Omental fat pad (tissue), 4 donors: ENCODE measurements at places on chromosomes 2 and 18.
A peak's percentile ranks its signal among the peaks of the same experiment; 100 is the strongest.

DNA sequence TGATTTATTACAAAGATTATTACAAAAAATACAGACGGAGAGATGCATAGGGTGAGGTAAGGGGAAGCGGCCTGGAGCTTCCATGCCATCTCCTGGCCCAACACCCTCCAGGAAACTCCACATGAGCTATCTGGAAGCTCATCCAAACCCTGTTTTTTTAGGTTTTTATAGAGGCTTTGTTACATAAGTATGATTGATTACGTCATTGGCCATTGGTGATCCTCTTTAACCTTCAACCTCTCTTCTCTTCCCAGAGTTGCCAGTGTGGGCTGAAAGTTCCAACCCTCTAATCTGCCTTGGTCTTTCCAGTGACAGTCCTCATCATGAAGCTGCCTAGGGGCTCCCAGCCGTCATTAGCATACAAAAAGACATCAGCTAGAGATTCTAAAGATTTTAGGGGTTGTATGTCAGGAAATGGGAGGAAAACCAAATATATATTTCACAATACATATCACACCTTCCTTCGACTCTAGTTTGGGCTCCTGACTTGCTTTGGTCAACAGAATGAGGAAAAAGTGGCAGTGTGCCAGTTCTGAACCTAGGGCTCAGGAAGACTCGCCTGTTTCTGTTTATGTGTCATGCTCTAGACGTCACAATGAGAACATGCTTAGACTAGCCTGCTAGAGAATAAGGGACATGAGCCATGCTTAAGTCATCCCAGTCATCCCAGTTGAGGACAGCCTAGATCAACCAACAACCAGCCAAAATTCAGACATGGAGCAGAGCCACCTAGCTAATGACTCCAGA is 54.1 kb downstream of the ETAA1 start:
- DNase-seq: no peak

DNA sequence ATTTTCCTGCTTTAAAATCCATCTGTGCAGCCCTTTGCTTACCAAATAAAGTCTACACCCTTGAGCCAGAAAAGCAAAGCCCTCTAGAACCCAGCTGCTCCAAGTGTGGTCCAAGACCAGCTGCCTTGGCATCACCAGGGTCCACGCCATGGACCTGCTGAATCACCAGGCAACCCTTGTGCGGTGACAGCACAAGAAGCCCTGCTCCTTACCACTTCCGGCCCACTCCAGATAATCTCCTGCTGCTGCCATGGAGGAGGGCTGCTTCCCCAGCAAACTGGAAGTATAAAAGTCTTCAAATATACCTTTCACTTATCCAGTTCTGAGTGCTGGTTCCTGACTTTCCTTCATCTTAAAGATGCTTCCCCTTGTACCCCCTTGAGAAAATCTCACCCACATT is 106.0 kb upstream of the PKDCC start:
- no peak for DNase-seq

- DNase-seq: no peak
Observed at GRCh38 chr2:236815746-236816145, 246.1 kb downstream of the ACKR3 start.

DNA sequence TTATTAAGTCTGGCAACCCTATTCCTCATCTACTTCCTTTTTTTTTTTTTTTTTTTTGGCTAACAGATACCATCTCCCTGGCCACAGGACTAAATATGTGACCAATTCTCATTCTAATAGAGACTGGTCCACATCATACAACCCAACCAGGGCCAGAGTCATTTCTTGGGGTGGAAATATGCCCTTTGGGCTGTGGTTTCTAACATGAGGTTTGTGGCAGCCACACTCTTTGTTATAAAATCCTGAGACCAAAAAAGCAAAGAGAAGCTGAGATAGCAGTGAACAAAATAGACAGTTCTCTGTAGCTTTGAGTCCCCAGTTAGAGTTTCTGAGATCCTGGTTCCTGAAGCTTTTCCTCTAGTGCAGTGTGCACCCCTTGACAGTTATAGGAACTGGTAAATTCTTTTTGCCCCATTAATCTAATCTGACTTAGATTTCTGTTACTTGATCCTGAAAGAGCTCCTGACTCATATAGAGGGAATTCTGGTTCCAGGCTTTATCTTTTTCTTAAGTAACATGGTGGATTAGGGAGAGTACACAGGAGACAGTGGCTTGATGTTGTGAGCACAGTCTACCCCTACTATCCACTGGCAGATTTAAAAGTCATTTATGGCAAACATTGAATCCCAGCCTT is 86.8 kb downstream of the MAIP1 start:
- DNase-seq: no peak

DNA sequence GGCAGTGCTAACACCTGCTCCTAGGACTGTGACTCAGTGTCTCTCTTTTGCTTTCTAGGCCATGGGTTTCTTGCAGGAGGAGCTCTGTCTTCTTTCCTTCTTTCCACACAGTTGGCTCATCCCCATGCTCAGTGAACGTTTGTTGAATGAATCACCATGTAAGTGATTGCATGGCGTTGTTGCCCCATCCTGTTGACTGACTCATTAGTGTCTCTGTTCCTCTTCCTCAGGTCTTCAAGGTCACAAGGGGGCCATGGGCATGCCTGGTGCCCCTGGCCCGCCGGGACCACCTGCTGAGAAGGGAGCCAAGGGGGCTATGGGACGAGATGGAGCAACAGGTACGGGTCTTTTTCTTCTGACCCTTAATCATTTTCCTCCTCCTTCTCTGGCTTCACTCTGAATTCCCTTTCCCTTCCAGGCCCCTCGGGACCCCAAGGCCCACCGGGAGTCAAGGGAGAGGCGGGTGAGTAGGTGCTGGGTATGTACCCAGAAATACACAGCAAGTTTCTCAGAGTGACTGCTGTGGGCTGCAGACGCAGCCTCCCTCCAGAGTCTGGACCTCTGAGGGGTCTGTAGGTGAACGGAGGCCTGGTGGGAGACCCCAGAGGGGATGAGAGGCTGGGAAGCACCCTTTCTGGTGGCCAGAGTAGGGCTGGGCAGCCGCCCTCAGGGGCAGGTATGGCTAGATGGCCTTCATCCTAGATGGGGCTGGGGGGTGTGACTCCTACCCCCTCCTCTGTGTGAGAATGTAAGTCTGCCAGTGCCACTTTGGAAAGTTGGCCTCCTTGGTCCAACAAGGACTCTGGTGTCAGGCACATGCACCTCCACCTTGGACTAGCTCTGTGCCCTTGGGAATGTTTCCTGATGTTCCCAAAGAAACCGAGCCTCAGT is 32.4 kb downstream of the MARCO start:
- DNase-seq: peak; percentile 68

- DNase-seq: no peak
Observed at GRCh38 chr2:241692448-241692847, 5.8 kb upstream of the DTYMK start.

GRCh38 chr2:143564419-143564818 is 435.2 kb downstream of the ARHGAP15 start:
- DNase-seq: no peak

DNA sequence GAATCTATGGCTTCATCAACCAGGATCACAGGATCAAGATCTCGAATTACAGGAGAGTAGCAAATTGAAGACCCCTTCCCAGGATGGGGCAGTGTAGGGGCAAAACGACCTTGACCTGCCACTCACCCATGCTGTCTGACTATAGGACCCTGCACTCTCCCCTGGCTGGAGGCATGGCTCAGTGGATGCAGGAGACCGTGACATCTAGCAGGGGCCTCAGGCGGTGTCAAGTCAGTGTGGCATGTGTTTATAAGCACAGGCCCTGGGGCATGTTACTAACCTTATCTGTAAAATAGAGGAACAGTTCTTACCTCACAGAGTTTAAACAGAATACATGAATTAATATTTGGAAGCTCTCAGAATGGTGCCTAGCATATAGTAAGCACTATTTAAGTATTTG is 3.5 kb downstream of the HAAO start:
- no peak for DNase-seq

DNA sequence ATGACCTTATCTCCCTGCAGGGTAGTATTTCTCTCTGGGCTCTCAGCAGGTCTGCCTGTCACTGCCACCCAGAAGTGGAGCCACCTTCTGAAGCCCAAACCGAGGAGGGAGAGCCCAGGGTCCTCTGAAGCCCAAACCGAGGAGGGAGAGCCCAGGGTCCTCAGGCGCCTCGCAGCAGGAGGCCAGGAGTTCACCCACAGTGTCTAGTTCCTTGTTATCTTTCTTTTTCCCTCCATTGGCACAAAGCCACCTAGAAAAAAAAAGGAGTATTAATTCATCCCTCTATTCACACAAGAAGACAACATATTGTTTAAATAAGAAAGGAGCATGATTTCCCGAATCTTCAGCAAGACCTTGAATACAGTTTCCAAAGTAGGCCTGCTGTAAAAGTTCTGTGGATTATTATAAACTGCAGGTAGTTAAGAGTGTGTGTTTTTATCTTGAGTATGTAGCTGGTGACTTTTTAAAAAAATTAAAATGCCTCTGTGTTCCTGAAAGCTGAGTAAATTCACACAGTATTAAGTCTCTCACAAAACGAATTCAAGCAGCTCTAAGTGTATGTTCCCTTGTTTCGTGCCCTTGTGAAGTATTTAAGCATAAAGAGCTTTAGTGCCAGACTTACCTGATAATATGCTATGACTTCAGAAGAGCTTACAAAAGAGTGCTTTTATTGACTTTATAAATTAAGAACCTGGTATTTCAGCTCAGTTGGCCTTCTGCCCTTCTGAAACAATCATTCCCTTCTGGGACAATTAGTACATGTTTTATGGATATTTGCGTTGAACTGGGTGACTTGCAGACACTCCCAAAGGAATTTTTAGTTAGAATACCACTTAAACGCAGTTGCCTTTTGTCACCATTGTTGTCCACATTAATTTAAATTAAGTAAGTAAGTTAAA is 11.7 kb upstream of the GRHL1 start:
- DNase-seq: no peak

DNA sequence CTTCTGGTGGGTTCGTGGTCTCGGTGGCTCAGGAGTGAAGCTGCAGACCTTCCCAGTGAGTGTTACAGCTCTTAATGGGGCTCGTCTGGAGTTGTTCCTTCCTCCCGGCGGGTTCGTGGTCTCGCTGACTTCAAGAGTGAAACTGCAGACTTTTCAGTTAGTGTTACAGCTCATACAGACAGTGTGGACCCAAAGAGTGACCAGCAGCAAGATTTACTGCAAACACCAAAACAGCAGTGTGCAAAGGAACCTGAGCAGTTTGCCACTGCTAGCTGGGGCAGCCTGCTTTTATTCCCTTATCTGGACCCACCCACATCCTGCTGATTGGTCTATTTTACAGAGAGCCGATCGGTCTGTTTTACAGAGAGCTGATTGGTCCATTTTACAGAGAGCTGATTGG is 55.6 kb downstream of the CHRNA1 start:
- no peak for DNase-seq

- no peak for DNase-seq
Observed at GRCh38 chr18:34221971-34222306, 2.8 kb downstream of the NOL4 start.

GRCh38 chr2:18265614-18266586 is 294.6 kb downstream of the RDH14 start:
- no peak for DNase-seq

GRCh38 chr2:54723131-54723995 is at the start of gene EML6:
Gene EML6, plus strand, starts transcription at chr2:54723662. Its CDS starts 1,400 bp downstream, at chr2:54725062.
- peak; percentile 89 for DNase-seq

GRCh38 chr18:6781796-6782195 is 52.3 kb downstream of the ARHGAP28 start:
- DNase-seq: no peak

DNA sequence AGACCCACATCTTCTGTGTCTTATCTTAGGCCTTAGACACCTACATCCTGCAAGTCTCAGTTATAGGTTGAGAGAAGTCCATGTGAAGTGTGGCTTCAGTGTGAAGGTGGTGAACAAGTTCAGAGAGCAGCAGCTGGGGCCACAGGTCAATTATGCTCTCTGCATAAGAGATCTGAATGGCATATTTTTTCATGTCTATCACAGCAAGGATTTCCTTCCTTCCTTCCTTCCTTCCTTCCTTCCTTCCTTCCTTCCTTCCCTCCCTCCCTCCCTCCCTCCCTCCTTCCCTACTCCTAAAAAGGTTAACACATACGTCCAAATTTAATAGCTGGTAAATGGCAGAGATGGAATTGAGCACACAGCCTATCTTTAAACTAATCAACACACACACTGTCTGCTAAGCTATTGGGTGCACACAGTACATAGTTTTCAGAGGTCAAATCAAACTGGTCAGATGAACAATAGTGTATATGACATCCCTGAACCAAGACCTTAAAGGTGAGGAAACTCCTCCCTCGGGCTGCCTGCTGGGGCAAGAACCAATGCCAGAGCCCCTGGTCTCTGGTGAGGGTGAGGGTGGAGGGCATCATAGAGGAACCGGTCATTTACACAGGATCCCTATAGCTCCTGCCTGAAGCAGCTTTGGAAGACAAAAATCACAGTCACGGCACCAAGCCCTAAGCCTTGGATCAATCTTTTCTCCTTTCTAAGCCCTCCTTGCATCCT is 240.9 kb downstream of the ICOS start:
- DNase-seq: no peak

DNA sequence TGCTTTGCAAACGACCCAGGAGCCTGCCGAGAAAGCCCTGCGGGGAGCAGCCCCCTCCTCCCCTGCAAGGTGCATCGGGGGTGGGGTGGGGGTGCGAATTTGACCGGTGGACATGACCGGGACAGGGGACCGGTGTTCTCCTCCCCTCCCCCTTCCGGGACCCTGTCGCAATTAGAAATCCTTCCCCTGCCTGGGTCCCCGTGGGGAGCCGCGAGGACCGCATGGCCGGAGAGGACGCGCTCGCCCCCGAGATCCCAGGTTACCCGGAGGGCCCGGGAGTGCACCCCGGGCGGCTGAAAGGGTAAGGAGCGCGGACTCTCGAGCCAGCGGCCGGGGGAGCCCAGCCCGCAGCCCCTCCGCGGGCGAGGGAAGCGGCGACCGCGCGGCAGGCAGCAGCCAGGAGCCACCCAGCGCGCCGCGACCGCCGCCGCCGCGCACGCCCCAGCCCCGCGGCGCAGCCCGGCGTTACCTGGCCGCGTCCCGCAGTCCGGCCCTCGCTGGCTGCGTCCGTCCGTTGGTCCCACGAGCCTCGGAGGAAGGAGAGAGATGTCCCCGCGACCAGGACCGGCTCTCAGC is 482 bp downstream of the DLGAP1 start:
- no peak for DNase-seq

- DNase-seq: no peak
Observed at GRCh38 chr2:220473611-220474010, 846.2 kb downstream of the SLC4A3 start.

GRCh38 chr2:191245869-191246531 is 796 bp downstream of the MYO1B start:
- peak; percentile 66 for DNase-seq

DNA sequence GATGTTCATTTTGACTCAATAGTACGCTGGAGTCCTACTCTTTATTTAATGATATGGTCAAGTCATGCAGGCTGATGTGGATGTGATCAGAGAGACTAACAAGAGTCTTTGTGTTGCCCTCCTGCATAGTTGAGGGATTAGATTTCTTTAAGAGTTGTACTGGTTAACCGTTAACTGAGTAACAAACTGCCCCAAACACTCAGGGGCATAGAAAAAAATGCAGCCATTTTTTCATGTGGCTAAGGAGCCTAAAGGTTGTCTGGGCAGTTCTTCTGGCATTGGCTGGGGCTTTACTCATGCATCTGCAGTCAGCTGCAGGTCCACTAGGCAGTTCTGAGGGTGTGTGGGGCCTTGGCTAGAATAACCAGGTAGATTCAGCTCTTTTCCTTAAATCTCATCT is 32.5 kb downstream of the DOCK10 start:
- no peak for DNase-seq

- DNase-seq: no peak
Observed at GRCh38 chr2:18551169-18551568, 9.3 kb downstream of the RDH14 start.

- DNase-seq: no peak
Observed at GRCh38 chr18:2087877-2088673, 483.2 kb downstream of the METTL4 start.
